ENCODE measurements at places on chromosomes 2 and 18.

DNA sequence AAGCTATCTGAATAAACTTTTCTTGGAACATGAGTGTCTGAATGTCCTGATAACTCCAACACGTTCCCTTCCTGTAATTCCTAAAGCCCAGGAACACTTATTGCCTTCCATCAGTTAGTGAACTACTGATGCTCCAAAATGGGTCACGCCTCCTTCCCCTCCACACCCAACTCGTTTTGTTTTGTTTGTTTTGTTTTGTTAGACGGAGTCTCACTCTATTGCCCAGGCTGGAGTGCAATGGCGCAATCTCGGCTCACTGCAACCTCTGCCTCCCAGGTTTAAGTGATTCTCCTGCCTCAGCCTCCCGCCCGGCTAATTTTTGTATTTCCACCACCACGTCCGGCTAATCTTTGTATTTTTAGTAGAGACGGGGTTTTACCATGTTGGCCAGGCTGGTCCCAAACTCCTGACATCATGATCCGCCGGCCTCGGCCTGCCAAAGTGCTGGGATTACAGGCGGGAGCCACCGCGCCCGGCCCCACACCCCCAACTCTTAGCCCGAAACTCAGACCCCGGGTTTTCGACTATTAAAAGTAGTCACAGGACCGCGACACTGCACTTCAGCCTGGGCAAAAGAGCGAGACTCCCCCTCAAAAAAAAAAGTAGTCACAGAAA, 774 bp downstream of the IER3IP1 start:
- DNase-seq: no peak

- DNase-seq: peak; percentile 60
Measured at GRCh38 chr2:36329746-36330472, 25.7 kb upstream of the CRIM1 start.

GRCh38 chr2:196252408-196253115, 81.2 kb upstream of the STK17B start:
- DNase-seq: no peak

GRCh38 chr2:56297671-56298070, 113.9 kb downstream of the CCDC85A start:
- no peak for DNase-seq

- DNase-seq: no peak
Measured at GRCh38 chr2:78681386-78681785, 344.1 kb upstream of the REG3G start.

DNA sequence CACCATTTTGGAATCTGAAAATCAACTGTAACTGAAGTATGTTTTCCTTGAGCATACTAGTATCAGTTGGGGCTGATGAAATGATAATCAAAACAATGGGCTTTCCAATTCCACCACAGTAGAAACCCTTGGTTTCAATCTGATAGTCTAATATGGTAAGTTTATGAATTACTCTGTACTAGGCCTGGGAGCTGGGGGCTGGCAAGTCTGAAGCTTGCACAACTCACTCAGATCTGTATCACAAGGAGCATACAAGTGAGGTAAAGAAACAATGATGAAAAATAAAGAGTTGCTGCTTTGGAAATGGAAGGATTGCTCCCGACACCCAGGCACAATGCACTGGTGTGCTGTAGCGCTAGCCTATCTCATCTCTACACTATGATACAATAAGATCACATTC, 19.4 kb downstream of the ZEB2 start:
- no peak for DNase-seq

DNA sequence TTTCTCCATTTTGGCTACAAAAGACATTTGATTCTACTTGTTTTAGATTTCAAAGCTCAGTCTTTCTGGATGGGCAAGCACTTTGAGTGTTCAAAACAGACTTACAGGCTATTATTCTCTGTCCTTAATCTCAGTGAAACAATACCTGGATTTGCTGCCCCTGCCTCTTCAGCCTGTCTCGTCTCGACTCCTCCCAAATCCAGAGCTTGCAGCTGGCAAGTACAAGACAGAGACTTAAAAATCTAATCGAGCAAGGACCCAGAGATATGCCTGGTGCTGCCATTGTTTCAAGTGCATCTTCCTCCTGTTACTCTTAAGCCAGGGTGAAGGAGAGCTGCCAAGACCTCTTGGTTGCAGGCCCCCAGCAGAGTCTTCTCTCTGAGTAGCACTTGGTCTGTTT, 59.2 kb downstream of the LRRC30 start:
- no peak for DNase-seq

GRCh38 chr2:199488772-199489400, 31.1 kb upstream of the SATB2 start:
- peak; percentile 30 for DNase-seq

DNA sequence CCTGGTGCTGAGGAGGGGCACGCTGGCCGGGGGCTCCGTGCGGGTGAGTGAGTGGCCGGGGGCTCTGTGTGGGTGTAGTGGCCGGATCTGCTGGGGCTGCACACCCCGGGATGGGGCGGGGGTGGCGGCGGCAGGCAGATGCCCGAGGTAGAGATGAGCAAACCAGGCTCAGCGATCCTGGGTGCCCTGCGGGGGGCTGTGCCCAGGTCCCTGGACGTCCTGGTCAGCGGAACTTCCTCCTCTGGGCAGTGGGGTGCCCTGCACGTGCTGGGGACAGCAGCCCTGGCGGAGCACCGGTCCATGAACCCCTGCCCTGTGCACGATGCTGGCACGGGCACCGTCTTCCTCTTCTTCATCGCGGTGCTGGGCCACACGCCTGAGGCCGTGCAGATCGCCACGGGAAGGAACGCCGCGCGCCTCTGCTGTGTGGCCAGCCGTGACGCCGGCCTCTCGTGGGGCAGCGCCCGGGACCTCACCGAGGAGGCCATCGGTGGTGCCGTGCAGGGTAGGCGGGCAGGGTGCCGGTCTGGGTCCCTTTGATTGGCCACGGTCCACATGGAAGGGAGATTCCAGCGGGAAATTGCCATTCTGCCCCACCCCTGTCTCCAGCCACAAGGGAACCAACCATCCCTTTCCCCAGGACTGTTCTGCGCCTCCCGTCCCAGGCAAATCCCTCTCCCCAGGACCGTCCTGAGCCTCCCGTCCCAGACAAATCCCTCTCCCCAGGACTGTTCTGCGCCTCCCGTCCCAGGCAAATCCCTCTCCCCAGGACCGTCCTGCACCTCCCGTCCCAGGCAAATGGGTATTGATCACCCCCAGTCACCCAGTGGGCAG, 5.9 kb downstream of the NEU4 start:
- DNase-seq: no peak

GRCh38 chr2:170241756-170242155, 63.8 kb downstream of the MYO3B start:
- DNase-seq: no peak

- DNase-seq: no peak
Measured at GRCh38 chr2:160583146-160583535, 89.5 kb upstream of the RBMS1 start.

GRCh38 chr18:80166240-80166639, 57.2 kb downstream of the ADNP2 start:
- DNase-seq: no peak
